ENCODE measurements at places on chromosomes 12 and 14.
A peak's percentile ranks its signal among the peaks of the same experiment; 100 is the strongest.

DNA sequence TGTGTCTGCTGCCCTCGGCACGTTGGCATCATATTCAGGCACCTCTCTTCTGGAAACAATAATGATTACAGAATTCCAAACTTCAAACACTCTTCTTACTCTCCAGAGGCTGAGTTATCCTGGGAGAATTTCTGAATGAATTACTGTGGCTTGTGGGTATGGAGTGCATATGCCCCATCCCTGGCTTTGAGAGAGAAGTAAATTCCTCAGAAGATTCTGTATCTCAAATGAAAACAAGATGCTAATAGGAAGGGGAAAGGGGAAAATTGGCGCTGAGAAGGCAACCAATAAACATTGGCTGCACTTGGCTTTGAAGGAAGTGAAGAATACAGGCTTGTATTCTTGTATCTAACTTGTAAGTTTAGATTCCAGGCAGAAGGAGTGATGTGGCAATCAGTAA, 132.0 kb upstream of the NOVA1 start:
- DNase-seq: no peak

DNA sequence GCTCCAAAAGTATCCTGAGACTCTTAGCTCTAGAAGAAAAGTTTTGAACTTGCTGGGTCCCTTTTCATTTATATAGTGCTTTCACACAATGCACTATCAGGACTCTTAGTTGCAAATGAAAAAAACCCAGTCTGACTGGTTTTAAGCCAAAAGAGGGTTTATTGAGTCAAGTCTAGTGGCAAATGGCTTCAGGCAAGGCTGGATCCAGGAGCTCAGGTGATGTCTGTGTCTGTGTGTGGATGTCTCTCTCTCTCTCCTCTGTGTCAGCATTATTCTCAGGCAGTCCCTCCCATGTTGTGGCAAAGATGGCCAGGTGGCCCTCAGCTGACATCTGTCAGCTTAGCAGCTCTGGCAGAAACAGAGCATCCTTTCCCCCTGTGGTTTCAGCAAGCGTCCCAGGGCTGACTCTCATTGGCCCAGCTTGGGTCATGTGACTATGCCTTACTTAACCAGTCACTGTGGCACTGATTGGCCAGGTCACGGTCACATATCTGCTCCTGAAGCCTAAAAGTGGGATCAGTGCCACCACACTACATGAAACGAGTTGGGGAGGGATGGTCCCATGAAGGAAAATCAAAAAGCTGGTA, 6.2 kb downstream of the TMEM120B start:
- DNase-seq: no peak

DNA sequence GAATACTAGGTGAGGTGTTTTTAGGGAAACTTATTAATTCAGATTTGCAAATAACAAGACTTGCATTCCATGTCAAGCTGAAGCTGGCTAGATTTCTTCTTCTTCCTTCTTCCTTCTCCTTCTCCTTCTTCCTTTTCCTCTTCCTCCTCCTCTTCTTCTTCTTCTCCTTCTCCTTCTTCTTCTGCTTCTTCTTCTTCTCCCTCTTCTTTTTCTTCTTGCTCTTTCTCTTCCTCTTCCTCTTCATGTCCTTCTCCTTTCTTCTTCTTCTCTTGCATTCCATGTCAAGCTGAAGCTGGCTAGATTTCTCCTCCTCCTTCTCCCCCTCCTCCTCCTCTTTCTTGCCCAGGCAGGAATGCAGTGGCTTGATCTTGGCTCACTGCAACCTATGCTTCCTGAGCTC, 297.8 kb downstream of the PRKD1 start:
- no peak for DNase-seq

DNA sequence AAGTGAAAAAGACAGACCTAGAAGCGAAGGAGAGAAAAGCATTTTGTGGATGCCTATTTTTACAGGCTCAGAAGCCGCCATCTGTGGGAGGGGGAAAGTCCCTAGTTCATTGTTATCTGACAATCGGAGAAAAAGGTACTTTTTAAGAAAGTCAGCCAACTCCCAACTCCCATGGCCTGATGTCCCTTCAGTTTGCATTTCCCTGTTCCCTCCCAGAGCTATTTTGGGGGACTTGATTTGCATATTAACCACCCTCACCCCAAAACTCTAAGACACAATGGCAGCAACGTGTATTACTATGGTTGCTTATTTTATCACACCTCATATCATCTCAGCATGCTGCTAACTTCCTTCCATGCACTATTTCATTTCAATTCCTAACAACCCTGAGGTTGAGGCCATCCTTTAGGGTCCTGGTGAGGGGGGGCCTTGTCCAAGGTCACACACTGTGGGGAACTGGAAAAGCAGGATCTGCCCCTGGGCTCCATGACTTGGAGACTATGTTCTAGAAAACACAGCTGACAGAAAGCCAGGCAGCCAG, 18.7 kb downstream of the HVCN1 start:
- DNase-seq: no peak

DNA sequence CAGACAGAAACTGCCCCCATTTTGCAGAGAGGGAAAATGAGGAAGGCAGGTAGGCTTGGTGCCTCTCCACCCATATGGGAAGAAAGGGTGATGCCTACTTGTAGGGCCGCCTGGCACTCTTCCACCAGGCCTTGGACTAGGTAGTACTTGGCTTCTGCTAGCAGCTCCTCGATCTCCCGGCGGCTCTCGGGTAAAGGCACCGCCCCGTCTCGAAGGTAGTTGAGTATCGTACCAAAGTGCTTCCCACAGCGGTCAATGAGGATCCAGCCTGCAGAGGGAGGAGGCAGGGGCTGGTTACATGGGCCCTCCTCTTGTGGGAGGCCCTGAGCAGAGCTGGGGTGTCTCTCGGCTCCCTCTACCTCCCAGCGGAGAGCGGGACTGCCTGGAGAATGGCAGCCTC, 16.6 kb downstream of the KCTD10 start:
- DNase-seq: no peak

GRCh38 chr12:129298921-129299320, 445.6 kb downstream of the GLT1D1 start:
- DNase-seq: no peak

GRCh38 chr12:1853716-1854115, 33.4 kb downstream of the LRTM2 start:
- no peak for DNase-seq

DNA sequence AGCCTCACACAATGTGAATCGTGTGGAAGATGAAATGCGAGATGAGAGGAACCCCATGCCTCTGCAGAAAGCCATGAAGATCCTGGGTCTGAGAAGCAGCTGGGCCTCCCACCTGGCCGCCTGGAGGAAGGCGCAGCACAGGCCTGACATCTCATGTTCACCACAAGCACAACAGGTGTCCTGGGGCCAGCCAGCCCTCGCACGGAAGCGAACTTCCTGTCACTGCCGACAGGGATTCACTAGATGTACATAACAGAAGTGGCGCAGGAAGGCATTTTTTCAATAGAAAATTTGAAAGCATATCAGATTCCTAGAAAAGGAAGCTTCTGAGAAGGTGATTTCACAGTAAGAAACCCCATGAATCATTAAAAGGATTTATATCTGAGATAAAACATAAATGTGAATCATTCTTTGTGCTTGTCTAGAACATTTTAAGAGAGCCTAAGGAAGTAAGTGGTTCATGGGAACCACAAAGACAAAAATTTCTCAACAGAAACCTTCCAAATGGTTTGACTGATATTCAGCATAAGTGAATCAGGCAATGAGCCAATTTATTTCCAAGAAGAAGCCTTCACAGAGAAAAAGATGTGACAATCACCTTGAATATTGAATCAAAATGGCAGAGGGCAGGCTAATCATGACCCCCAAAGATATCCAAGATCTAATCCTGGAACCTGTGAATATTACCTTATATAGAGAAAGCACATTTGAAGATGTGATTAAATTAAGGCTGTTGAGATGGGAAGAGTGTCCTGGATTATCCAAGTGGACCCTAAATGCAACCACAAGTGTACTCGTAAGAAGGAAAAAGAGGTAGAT, 311.9 kb downstream of the DUSP6 start:
- peak; percentile 99 for DNase-seq

DNA sequence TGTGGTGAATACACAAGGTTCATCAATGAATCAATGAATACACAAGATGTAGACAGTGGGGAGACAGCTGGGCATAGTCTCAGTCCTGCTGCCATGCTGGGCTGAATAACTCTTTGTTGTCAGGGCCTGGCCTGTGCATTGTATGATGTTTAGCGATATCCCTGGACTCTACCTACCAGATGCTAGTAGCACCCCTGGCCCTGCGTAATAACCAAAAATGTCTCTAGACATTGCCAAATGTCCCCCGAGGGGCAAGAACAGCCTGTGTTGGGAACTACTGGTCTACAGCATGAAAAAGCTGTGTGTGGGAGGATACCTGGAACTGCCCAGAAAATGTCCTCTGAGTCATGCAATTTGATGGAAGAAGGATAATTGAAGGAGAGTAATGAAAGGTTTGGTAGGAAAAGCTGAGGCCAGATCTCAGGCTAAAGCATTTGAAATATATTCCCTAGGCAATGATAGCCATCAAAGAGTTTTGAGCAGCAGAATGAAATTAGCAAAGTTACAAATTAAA, 128.2 kb downstream of the TMEM30B start:
- DNase-seq: no peak

- DNase-seq: no peak
Measured at GRCh38 chr14:29741909-29742401, 185.7 kb downstream of the PRKD1 start.

DNA sequence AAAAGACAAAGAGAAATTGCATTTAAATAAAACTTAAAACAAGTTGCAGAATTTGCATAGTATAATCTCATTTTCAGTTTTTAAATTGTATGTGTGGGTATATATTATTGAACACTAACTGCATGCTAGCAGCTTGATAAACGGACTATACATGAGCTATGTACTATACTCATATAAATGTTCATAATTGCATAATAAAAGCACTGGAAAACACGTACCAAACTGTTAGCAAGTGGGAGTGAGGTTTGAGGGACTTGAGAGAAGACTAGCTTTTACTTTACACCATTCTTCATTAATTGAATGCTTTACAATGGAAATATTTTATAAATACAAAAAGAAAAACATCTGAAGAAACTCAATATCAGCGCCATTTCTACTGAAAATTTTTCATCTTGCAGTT, 32.2 kb upstream of the MDM1 start:
- no peak for DNase-seq

GRCh38 chr14:102749393-102750305, 27.6 kb upstream of the TRAF3 start:
- no peak for DNase-seq

- no peak for DNase-seq
Measured at GRCh38 chr14:88993946-88994345, 169.5 kb downstream of the TTC8 start.

GRCh38 chr12:818733-819132, 66.4 kb downstream of the WNK1 start:
- no peak for DNase-seq

- peak; percentile 86 for DNase-seq
Measured at GRCh38 chr14:102437997-102438915, 71.3 kb downstream of the ANKRD9 start.

DNA sequence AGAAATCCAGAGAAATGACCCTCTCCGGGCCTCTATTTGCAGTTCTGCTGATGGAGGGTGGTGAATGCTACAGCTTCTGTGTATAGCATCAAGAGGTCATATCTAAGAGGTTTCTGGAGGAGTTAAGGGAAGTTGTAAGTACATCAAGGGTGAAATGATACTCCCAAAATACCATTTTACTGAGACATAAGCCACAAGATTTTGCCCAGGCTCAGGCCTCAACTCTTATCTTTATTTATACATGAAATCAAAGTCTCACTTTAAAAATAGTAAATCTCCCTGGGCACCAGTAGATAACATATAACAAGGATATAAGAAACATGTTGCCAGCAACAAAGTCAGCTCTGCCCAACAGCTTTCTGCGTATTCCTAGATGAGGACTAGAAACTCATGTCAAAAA, 40.4 kb downstream of the NIN start:
- peak; percentile 1 for DNase-seq

DNA sequence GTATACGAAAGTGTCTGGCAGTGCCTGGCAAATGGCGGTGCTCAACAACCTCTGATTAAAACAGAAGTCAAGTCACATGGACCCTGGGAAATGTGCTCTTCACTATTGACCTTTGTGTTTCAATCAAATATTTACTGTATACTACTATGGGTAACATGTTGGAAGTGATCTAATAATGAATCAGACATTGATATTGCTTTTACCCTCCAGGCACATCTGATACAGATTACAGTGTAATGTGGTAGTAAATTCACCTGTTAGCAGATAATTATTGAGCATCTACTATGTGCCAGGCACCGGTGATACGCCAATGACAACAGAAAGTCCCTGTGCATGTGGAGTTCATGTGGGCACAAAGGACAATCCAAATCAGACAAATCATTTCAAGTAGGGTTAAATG, 63.1 kb downstream of the STON2 start:
- DNase-seq: no peak

GRCh38 chr12:64825143-64826021, 935 bp downstream of the TBC1D30 start:
- DNase-seq: no peak

- DNase-seq: no peak
Measured at GRCh38 chr12:27970401-27971120, 2.0 kb downstream of the PTHLH start.

- DNase-seq: peak; percentile 35
Measured at GRCh38 chr12:132089407-132089910, 54.7 kb downstream of the DDX51 start.

GRCh38 chr12:109673884-109674283, 39.7 kb upstream of the FAM222A start:
- no peak for DNase-seq

DNA sequence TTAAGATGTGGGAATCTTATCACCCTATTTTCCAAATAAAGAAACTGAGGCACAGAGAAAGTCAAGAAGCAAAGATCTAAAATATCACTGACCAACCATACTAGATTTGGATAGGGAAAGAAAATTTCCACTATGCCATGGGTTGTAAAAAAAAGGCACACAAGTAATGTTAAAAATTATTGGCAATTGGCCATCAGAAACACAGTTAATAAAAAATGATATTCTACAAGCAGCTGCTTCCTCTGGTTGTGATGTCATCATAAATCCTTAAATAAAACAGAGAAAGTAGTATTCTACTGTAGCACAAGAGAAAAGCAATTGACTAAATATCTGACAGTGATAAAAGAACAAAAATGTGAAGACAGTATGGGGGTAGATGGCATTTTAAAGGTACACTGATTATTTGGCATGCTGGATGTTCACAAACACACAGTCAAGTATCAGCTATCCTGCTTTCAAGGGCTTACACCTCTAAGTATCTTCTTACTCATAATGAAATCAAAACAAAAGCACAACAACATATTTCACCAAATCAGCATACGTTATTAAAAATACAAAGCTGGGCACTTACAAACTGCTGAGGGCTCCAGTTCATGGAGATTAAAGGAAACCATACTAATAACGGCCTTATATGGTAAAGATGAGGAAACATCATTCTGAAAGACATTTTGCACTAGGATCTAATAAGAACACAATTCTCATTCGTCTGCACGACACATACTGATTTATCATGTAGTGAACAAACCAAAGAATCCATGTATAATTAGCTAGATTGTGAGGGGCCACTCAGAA, 45.7 kb downstream of the CORO1C start:
- DNase-seq: no peak

All from OCI-M1 (cell line).